ENCODE measurements at places on chromosomes 5 and 9.

DNA sequence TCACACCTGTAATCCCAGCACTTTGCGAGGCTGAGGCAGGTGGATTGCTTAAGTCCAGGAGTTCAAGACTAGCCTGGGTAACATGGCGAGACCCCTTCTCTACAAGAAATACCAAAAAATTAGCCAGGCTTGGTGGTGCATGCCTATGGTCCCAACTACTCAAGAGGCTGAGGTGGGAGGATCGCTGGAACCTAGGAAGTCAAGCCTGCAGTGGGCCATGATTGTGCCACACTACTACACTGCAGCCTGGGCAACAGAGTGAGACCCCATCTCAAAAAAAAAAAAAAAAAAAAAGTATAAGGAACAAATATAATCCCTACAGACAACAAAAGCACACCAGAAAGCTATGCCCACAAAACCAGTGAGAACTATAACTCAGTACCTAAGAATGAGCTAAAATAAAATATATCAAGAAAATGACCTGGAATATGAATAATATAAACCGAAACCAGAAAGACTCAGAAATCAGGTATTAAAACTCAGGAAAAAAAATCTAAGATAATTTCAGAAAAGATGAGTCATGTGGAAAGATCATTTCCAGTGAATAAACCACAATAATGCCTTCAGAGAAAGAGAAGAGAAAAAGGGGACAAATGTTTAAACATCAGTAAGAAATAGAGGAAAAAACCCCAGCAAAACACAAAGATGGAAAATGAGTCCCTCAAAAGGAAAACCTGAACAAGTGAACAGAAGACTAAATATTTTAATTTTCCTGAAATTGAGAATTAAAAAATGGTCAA is 57.4 kb downstream of the GOLPH3 start:
- no peak for DNase-seq

GRCh38 chr5:172999974-173000373 is 16.4 kb downstream of the ATP6V0E1 start:
- DNase-seq, result no peak

GRCh38 chr5:145362266-145362665 is 472.9 kb downstream of the PRELID2 start:
- no peak for DNase-seq

- no peak for DNase-seq
These were observed 290.6 kb downstream of the FER start for GRCh38 chr5:109038209-109038840.

DNA sequence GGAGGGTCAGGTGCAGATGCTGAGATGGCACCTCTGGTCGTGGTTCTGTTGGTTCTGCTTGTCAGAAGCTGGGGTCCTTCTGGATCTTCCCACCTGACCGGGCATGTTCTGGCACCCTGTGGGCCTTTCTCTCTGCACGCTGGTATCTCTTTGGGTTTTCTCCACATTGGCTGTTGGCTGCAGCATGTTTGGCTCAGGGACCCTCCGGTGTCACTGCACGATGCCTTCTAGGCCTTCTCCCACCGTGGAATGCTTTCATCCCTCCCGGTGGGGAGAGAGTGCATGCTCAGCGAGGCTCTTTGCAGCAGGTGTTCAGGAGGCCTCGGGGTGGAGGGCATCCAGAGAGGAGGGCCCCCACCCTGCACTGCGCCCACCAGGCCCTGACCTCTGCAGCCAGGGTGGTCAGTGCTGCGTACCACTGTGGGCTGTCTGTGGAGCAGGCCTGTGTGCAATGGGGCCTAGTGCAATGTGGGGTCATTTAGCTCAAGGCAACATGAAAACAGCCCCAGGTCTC is 119.4 kb downstream of the WNK2 start:
- peak; percentile 20 for DNase-seq

- DNase-seq, result no peak
These were observed 15.6 kb upstream of the DMXL1 start for GRCh38 chr5:119055294-119055693.

DNA sequence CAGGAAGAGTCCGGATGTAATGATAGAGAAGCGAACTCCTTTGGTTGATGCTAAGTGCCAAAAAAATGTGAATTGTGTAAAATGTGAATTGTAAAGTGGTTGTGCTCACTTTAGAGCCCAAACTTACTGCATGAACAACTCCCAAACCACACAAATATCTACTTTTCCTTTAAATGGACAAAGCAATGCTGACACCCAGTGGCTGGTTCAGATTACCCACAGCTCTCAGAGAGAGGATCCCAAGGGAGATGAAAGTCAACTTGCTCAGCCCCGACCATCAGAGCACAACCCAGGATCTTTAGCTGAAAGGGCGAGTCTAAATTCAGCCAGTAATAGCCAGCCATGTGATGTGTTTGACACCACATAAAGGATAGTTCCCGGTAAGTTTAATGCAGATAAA is 133.7 kb downstream of the NMUR2 start:
- peak; percentile 50 for DNase-seq

GRCh38 chr5:154966081-154966841 is 25.4 kb downstream of the MRPL22 start:
- no peak for DNase-seq

- DNase-seq, result no peak
These were observed 27.0 kb downstream of the SLC22A4 start for GRCh38 chr5:132321109-132321721.

DNA sequence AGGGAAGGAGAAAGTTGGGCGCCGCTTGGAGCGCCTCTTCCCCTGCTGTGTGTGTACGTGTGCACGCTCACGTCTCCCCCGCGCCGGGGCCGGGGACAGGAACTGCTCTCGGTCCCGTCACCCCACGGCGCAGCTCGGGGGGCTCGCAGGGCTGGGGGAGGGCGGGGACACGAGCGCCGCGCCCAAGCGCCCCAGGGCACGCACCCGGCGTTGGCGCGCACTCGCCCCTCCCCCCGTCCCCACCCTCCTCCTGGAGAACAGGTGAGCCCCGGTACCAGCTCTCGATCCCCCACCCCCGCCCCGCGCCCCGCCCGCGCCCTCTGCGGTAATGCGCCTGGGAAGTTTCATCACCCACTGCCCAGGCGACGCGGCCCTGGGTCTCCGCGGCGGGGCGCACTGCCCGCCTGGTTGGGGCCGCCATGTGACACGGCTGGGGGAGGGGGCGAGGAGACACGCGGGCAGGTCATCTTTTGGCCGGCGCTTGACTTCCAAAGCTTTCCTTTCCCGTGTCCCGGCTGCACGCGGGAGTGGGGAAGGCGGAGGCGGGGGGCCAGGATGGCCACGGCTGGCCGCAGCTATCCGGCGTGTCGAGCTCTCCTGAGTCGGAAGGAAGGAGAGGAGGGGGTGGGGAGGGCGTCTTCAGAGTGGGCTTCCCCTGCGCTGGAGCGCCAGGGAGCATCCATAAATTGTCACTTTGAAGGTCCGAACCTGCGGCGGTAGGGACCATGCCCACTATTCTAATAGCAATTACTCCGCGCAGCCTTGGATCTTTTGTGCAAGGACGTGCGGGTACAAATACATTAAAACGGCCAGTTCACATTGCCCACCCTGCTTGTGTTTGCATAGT is 1.5 kb upstream of the STC2 start:
- no peak for DNase-seq

GRCh38 chr5:99033014-99033900 is 104.5 kb upstream of the CHD1 start:
- DNase-seq, result no peak

GRCh38 chr5:173094012-173094661 is 38.0 kb downstream of the CREBRF start:
- DNase-seq, result no peak

GRCh38 chr5:120327180-120327579 is 136.9 kb upstream of the PRR16 start:
- DNase-seq, result no peak

GRCh38 chr5:76717222-76718083 is 1.5 kb downstream of the F2R start:
- no peak for DNase-seq

- DNase-seq, result no peak
These were observed 5.0 kb downstream of the FAM163B start for GRCh38 chr9:133604214-133604613.

DNA sequence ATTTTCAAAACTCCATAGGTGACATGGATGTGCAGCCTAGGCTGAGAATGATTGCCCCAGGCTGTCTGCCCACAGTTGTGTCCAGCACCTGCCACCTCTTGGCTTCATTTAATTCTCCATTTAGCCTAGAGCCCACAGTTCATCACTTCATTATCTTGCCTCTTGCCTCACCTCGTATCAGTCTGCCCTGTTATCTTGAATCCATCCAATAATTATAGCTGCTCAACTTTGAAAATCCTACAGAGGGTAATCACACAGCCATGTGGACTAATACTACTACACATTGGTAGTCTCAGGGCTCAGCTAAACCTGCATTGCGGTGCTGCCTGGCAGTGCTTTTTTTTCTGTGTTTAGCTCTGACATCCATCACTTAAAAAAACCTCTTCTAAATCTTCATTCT is 7.4 kb downstream of the UGCG start:
- no peak for DNase-seq

All from ureter (tissue), 1 donor.